ENCODE measurements at places on chromosomes 5 and 9.

- DNase-seq, result no peak
Observed at GRCh38 chr5:58201922-58202648, 257.8 kb downstream of the PLK2 start.

DNA sequence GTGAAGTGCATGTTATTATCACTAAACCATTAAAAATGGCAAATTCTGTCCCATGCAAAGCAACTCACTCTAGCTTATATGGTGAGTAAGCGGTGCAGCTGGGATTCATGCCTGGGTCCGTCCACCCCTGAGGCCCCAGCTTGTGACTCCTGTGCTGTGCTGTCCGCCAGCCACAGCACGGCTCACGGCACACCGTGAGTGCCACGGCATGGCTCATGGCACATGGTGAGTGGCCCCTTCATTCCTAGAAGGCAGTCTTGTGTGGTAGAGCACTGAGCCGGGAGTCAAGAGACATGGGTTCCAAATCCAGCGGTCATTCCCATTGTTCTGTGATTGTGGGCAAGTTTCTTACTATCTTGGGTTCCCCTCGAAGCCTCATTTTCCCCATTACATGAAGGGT lies 18.8 kb downstream of the RGS3 start:
- DNase-seq, result no peak

GRCh38 chr9:86946201-86947145 lies 833 bp downstream of the GAS1 start:
- peak; percentile 50 for DNase-seq

- DNase-seq, result no peak
Observed at GRCh38 chr9:126661521-126662251, 48.0 kb downstream of the LMX1B start.

DNA sequence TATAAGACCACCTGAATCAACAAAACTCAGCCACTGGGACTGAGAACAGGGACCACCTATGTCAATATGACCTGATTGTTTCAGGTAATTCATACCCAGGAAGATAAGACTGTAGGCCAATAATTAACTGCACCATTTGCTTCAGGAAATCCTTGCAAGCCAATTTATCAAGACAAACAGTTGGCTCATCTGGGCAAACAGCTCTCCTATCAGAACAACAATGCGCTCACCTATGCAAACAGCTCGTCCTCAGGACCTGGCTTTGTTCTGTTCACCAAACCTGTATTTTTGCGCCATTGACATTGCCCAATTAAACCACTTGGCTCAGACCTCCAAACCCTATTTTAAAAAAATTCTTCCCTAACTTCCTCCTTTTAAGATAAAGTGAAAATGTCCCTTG lies 92.3 kb upstream of the MARCHF11 start:
- DNase-seq, result no peak

DNA sequence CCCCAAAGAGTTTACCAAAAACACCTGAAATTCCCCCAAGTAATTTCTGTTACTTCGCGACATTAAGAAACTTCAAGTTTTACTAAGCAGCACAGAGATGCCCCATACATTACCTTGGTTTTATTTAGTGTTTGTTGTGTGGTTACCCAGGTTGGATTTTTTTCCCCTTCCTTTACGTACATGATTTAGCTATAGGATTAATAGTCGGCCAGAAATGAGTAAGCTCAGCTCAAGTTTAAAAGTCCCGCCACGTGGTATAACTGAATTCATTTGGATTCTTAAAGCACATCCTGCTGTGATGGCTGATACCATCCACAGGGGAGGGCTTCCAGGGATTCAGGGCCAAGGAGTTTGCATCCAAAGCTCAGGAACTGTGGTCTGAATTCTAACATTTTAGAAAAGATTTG lies 75.9 kb downstream of the DAP start:
- DNase-seq, result no peak

- DNase-seq, result no peak
Observed at GRCh38 chr5:140181525-140181924, 6.5 kb downstream of the CYSTM1 start.

- DNase-seq, result no peak
Observed at GRCh38 chr5:50694027-50694590, 27.7 kb downstream of the PARP8 start.

All from hematopoietic multipotent progenitor cell treated with erythropoietin and hydrocortisone succinate and interleukin-3 and kit ligand, for 8 days (in vitro differentiated cells).